ENCODE measurements at places on chromosomes 6 and 20.

GRCh38 chr6:94278146-94278545 is 858.8 kb upstream of the EPHA7 start:
- no peak for DNase-seq

- no peak for DNase-seq
Measured at GRCh38 chr6:38020593-38020992, 201.1 kb downstream of the ZFAND3 start.

DNA sequence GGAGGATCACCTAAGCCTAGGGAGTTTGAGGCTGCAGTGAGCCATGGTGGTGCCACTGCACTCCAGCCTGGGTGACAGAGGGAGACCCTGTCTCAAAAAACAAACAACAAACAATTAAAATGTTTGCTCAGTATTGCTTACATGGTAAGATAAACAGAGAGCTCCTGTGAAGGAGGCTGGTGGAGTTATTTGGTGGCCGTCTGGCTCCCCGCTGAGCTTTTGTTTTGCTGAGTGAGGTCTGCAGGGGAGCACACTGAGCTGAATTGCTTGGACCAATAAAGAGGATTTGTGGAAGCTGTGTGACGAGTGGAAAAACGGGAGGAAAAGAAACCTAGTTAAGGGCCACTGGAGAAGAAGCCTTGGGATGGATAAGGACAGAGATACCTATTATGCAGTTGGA is 41.1 kb upstream of the BMP6 start:
- no peak for DNase-seq

DNA sequence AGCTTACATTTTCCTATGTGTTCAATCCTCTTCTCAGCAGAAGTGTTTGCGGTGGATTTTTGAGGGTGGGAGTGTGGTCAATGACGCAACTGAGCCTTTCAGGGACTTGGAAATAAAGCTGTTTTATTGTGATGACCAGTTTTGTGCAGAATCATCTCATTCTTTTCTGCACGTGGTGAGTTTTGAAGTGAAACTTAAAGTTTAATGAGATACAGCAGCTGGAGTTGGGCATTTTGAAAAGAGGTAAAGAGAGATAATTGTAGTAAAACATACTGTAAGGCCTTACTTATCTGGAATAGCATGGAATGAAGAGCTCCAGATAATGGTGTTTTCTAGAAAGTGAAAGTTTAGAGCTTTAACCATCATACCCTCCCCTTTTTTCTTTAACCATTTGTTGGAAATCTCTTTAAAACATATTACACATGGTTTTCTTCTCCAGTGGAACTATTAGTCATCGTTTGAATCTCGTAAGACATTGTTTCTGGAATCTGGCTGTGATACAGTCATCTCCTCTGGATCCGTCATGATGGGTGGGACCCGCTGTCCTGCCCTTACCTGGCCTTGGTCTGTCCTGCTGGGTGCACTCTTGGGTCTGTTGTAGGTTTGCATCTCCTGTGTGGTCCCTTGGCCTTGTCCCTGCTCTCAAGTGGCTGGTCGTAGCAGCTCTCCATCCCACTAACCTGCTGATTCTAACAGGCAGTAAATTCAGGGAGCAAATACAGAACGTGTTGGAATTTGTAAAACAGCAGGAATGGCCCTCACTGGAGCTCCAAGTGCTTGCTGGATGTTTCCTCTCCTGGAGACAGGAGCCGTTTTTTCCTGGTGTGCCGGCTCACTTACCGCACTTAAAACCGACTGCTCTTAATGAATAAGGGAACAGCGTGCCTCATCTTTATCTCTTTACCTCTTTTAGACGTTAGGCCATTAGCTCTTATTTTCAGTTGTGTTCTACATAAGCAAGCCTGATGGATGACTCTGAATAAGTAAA is 29.8 kb downstream of the UST start:
- peak; percentile 82 for DNase-seq

DNA sequence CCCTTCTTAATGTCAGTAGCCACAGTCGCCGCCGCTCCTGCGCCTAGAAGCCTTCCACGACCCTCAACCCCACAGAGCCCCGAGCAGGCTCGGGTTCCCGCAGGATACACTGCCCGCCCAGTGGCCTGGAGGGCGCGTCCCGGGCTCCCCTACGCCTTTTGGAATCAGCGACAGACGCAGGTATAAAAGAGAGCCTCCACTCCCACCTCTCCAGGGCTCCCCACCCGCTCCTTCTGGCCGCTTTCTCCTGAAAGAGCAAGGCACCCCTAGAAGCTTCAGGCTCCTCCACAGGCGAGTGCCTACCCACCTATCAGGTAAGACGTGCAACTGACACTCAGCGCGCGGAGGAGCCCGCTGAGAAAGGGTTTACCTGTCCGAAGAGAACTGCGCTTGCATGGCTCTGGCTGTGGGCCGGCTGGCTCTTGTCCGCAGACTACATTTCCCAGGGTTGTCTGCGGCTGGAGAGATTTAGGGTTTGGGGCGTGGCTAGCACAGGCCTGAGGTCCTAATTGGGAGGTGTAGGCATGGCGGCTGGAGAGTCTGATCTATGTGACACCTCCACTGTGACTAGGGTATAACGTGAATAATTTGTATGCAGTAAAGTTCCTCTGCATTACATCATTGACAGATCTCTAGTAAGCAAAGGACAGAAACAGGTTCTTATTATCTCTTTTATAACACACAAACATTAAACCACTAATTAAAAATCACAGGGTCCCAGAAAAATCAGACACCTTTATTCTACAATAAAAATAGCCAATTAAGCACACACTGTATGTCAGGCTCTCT is 13.5 kb upstream of the ZNF391 start:
- peak; percentile 8 for DNase-seq

GRCh38 chr6:116666869-116667268 is 1.7 kb downstream of the ZUP1 start:
- no peak for DNase-seq

DNA sequence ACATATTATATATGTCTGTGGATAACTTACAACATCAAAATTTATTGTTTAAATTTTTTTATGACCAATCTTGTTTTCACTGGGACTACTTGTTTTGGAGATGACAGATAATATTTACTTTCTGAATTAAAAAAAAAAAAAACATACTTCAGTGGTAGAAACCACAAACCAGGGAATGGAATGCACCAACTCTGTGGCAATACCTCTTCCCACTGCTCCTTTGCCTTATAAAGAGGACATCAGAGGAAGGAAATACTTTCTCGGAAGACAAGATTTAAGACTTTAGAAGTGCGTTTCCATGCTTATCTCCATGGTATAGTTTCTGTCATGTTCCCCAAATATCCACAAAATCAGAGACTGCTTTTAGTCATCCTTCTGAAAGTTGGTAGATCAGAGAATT is 1241.1 kb upstream of the EYS start:
- no peak for DNase-seq

- no peak for DNase-seq
Measured at GRCh38 chr20:40778894-40779496, 90.0 kb upstream of the MAFB start.

DNA sequence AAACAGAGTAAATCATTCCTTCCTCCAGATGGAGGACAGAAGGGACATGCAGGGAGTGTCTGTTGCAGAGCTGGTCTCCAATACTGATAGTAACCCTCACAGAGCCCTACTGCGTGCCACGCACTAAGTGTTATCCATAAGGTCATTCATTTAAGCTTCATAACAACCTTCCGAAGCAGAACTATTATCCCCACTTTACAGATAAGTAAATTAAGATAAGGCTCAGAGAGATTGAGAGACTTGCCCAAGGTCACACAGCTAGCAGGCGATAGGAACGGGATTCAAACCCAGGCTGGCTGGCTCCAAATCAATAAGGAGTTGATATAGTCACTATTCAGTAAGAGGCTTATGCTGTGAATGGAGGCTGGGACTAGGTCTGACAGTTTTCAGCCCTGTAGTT is 30.6 kb downstream of the CPNE5 start:
- DNase-seq, result no peak

DNA sequence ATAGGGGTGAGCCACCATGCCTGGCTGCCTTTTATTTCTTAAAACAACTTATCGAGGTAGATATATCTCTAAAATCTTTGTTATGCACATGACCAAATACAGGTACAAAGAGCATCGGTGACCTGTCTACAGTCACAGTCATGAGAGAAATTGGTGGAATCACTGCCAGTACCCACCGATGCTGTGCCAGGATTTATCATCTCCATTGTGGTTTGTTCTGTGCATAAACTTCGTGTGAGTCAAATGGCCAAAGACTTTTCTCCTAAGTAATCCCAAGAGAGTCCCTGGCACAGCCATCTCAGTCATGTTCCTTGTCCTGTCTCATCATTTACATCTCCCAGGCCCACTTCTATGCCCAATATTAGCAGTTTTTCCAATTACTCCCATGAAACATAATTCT is 9.0 kb downstream of the GSTA3 start:
- no peak for DNase-seq

DNA sequence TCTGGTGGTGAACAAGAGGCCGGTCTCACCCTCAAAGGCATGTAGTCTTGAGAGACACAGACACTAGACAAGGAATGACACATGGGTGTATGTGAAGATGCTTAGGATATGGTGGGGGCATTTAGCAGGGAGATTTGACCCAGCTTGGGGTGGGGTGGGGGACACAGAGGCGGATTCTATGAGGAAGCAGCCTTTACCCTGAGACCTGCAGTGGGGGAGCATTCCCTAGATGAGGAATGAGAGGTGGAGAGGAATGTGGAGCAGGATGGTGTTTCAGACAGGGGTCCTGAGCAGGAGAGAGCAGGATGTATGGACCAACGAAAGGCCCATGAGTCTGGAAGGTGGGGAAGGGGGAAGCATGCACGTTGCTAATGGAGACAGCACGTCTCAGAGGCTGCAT is 57.8 kb downstream of the PHACTR3 start:
- no peak for DNase-seq

DNA sequence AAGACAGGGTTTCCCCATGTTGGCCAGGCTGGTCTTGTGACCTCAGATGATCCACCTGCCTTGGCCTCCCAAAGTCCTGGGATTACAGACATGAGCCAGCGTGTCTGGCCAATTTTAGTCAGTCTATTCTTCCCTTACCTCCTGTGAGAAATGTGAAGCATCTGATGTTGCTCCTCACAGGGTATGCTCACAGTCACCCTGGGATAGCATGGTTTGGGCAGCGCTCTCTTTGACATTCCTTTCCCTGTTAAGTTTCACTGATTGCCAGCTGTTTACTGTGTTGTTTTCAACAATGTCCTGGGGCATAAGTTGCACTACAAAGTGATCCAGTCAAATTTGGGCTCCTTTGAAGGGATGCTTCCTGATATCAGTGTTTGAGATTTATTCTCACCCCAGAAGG is 13.1 kb downstream of the CDC5L start:
- no peak for DNase-seq

DNA sequence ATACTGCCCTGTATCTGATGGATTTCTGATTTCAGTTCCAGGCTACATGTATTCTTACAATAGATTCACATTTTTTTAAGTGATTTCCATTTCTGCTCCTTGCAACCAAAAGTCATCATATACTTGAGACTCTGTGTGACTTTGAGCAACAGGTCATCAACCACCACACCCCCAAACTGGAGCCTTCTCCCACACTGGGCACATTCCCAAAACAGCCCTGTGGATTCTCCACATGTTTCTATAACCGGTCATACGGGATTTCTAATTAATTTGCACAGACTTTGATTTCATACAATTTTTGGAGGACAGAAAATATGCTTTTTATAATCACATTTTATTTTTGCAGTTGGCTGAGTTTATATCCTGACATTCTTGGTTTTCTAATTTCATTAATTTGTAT is 317.2 kb upstream of the ID4 start:
- no peak for DNase-seq

- DNase-seq, result no peak
Measured at GRCh38 chr20:2658414-2659354, 5.3 kb downstream of the IDH3B start.

DNA sequence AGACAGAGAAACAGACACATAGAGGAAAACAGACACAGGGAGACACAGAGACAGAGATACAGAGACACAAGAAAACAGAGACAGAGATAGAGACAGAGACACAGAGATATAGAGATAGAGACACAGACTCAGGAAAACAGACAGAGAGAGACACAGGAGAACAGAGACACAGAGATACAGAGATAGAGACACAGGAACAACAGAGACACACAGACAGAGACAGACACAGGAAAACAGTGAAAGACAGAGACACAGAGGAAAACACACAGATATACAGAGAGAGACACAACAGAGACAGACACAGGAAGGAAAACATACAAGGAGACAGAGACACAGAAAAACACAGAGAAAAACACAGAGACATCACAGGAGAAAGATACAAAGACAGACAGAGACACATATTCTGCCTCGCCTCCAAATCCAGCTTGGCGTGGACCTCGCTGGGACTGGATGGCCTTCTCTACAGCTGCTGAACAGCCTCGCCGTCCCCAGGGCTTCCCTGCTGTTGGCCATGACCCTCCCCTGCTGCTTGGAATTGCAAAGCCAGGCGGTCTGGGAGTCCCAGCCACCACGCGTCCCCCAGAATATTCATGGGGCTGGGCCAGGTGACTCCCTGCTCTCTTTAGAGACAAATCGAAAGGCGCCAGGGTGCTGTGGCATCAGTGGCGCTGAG is 36.8 kb downstream of the NTSR1 start:
- no peak for DNase-seq

- no peak for DNase-seq
Measured at GRCh38 chr6:150719831-150720230, 120.1 kb downstream of the PLEKHG1 start.

- DNase-seq, result no peak
Measured at GRCh38 chr20:19327401-19327800, 115.0 kb downstream of the SLC24A3 start.

GRCh38 chr6:115667478-115668026 is 393.1 kb downstream of the FRK start:
- DNase-seq, result no peak

GRCh38 chr6:30657454-30657853 is 10.5 kb downstream of the C6orf136 start:
- no peak for DNase-seq

DNA sequence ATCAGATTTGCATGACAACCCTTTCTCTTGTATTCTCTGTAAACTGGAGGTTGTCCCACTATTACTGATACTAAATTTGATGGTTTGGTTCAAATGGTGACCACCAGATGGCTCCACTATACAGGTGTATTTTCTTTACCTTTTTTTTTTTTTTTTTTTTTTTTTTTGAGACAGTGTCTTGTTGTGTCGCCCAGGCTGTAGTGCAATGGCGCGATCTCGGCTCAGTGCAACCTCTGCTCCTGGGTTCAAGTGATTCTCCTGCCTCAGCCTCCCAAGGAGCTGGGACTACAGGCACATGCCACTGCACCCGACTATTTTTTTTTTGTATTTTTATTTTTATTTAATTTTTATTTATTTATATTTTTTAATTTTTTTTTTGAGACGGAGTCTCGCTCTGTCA is 6.6 kb upstream of the WTAP start:
- DNase-seq, result no peak

GRCh38 chr6:147579667-147580066 is 71.2 kb downstream of the SAMD5 start:
- DNase-seq, result no peak

- DNase-seq, result no peak
Measured at GRCh38 chr6:24919056-24919892, 16.5 kb downstream of the RIPOR2 start.

- DNase-seq, result no peak
Measured at GRCh38 chr20:37273988-37274387, 12.4 kb upstream of the GHRH start.

Data from IMR-90 (cell line).